Suppressor macrophage (primary cell): ENCODE measurements at places on chromosomes 5 and 9.

- DNase-seq: no peak
Observed at GRCh38 chr9:2729003-2729402, 11.7 kb downstream of the KCNV2 start.

- no peak for DNase-seq
Observed at GRCh38 chr9:23255346-23255745, 570.7 kb downstream of the ELAVL2 start.

DNA sequence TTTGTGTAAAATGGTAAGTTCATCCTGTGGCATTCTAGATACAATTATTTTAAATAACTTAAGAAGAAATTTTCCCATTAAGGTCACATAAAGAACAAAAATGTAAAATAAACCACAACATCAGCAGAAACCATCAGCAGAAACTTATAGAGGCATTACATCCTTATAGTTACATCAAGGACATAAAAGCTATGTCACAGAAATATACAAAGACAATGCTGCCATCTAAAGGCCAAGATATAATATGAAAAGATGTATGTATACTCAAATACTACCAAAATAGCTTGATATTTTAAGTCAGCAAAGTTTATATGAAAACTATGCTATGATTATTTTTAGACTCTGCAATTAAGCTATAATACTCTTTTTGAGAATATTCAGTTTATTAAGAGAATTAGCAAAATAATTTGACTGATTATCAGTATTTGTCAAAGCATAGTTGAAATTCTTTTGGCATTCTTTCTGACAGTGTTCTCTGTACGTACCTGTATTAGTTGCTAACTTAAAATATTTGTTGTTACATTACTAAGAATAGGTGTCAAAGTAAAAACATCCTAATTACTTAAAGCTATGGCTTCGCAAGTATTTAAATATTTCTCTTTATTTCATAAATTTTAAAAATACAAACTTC lies 36.2 kb downstream of the FBXL17 start:
- DNase-seq: peak; percentile 3

GRCh38 chr5:125450771-125451170 lies 704.3 kb upstream of the ZNF608 start:
- DNase-seq: no peak

- DNase-seq: no peak
Observed at GRCh38 chr9:18834740-18835361, 198.2 kb downstream of the SAXO1 start.

DNA sequence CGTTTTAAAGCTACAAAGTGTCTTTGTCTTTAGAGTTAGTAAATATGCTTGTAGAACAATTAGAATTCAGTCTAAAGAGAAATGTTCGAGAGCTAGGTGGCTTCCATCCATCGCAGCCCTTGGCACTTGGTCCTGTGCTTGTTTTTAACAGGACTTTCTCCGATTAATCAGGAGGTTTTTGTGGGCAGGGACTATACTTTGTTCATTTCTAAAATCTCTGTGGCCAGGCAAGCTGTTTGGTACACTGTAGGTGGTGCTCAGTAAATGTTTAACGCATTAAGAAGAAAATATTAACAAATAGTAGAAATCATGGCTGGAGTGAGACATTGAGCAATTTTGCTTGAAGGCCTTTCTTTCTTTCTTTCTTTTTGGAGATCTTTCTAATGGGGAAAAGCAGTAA lies 20.8 kb downstream of the AGXT2 start:
- no peak for DNase-seq
